Stimulated activated CD4-positive, alpha-beta T cell treated with anti-CD3 and anti-CD28 coated beads, Interleukin-4, amount 100 ng/mL, for 24 hours (primary cell): ENCODE measurements at places on chromosomes 1 and 21.

- no peak for DNase-seq
Measured at GRCh38 chr21:45986316-45987051, 4.9 kb downstream of the COL6A1 start.

DNA sequence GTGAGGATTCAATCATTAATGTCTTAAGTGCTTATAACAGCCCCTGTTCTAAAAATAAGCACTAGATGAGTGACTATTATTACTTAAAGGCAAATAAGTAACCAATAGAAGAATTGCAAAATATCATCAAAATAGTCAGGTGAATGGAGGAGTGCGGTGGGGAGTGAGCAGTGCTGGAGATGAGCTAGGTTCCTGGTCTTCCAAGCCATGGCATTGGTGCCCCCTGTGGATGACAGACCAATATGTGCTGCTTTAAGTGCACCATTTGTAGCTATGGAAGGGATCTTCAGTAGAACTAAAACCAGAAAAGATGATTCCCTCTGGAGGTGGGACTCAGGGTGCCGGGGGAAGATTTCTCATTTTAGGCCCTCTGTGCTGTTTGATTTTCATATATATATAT, 46.1 kb upstream of the SLC30A1 start:
- DNase-seq = no peak

GRCh38 chr1:99557546-99558202, 88.2 kb upstream of the PALMD start:
- DNase-seq = no peak

GRCh38 chr1:3827813-3828307, 29.2 kb downstream of the CEP104 start:
- DNase-seq = no peak
